Stimulated activated CD8-positive, alpha-beta memory T cell treated with anti-CD3 and anti-CD28 coated beads, Interleukin-15, amount 100 ng/mL, for 1 hour (primary cell): ENCODE measurements at places on chromosomes 12 and 14.

DNA sequence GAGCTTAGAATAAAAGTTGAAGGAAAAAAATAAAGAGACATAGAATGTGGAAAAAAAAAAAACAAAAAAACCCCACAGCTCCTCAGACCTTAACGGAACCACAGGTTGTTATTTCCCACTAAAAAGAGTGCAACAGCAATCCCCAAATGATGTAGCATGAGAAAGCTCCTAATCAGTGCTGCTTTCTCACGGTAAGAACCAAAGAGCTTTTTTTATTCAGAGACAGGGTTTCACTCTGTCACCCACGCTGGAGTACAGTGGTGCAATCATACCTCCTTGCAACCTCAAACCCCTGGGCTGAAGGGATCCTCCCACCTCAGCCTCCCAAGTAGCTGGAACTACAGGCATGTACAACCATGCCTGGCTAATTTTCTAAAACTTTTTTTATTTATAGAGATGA, 13.3 kb downstream of the NDUFA12 start:
- DNase-seq, result no peak

DNA sequence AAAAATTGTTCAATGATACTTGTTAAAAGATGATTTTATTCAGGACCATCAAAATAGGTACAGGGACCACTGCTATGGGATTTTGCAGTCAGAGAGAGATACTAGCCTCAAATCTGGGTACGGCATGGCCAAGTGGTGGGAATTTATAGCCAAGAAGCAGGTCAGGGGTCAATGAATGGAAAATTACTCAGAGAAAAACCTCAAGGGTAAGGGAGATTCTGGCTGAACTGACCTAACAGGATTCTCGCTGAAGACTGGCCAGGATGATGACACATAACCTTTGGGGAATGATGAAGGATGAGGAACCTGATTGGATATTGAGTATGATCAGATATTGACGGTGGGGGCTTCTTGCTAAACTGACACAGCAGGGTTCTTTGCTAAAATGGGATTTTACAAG, 32.7 kb downstream of the DEPDC4 start:
- no peak for DNase-seq

DNA sequence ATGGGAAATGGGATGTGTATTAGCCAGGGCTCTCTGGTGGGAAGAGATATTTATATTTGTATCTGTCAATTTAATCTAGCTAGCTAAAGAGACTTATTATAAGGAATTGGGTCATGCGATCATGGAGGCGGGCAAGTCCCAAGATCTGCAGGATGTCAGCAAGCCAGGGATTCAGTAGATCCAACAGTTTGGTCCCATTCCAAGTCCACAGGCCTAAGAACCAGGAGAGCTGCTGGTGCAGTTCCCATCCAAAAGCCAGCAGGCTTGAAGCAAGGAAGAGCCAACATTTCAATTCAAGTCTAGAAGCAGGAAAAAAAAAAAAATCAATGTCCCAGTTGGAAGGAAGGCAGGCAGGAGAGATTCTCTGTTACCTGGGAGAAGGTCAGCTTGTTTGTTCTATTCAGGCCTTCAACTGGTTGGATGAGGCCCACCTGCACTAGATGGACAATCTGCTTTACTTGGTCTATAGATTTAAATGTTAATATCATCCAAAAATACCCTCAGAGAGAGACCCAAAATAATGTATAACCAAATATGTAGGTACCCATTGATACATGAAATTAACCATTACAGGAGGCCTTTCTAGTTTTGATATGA, 60.7 kb upstream of the BCAT1 start:
- DNase-seq, result no peak

GRCh38 chr12:68479261-68479895, 131.3 kb upstream of the RAP1B start:
- no peak for DNase-seq

- no peak for DNase-seq
Observed at GRCh38 chr14:67440513-67440912, 28.5 kb upstream of the PLEK2 start.

DNA sequence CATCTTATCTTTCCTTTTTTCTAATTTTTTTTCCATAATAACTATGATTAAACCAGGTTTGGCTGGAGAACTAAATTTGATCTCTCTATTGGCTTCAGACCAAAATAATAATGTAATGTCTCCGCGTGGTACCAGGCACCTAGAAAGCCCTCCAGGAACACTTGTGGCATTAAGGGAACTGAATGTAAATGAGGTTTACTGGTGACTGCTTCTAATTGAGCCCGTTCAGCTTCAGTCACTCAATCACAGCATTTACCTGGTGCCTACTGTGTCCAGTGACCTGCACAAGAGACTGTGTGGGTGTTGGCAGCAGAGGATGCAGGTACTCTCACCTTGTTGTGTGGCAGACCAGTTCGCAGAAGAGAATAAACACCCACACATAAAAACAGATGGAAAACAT, 302.5 kb downstream of the DPF3 start:
- DNase-seq, result no peak

GRCh38 chr14:36647417-36647823, 14.2 kb upstream of the PAX9 start:
- DNase-seq, result no peak

DNA sequence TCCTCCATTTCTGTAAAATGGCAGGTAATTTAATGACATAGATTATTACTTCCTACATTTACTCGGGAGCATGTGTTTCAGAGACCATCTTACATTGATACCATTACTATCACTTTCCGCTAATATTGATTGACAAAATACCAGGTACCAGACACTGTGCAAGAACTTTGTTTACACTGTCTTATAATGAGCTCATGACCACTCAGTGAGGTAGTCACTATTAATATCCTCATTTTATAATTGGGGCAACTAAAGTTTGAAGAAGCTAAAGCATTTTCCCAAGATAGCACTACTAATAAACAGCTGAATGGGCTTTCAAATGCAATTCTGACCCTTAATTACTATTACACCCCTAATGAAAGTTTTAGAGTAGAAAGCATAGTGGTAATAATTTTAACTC, 734.8 kb downstream of the DIO2 start:
- DNase-seq, result no peak

- DNase-seq, result no peak
Observed at GRCh38 chr14:84592770-84593169, 937.2 kb upstream of the FLRT2 start.

DNA sequence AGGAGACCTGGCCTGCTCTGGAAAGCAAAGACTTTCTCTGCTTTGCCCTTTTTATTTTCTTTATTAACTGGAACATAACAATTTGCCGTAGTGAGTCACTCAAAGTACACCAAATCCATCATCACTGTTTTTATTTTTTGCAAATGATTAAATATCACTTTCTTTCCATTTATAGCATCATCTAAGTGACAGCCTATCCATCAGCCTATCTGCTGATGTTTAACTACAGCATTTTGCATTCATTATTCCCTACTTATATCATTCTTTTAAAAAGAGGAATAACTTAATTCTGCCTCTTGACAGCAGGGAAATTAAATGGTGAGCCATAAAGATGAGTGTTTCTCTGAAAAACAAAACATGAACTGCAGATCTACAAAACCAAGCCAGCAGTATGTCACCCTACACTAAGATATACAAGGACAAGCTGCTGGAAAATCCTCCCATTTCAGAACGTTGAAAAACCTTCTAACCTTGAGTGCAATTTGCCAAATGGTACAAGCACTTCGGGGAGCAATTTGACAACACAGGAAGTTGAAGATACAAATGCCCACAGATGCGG, 821.3 kb upstream of the TMEM132C start:
- DNase-seq, result no peak

GRCh38 chr12:95073698-95074520, 491 bp upstream of the NR2C1 start:
- DNase-seq, result no peak

GRCh38 chr12:113174461-113175384, 10.6 kb downstream of the DDX54 start:
- DNase-seq, result peak; percentile 72

DNA sequence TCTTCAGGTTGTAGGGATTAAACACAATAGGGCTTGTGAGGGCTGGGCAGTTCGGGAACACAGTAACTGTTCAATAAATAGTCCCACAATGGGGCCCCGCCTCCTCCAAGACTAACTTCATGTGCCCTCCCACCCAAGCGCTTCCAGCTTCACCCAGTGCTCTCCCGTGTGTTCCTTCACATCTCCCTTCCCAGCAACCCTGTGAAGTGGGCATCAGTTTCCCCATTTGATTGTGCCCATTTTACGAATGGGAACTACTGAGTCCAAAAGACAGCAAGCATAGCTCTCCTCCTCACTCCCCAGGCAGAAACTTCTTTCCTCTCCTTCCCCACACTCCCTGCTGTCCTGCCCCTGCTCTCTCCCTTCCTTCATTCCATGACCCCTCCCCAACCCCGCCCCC, 6.2 kb upstream of the TRPV4 start:
- DNase-seq, result no peak

- no peak for DNase-seq
Observed at GRCh38 chr12:131101006-131101405, 147.3 kb downstream of the ADGRD1 start.

- DNase-seq, result no peak
Observed at GRCh38 chr12:100954118-100954517, 159.5 kb downstream of the ANO4 start.

GRCh38 chr14:72049462-72049861, 117.2 kb downstream of the RGS6 start:
- no peak for DNase-seq

DNA sequence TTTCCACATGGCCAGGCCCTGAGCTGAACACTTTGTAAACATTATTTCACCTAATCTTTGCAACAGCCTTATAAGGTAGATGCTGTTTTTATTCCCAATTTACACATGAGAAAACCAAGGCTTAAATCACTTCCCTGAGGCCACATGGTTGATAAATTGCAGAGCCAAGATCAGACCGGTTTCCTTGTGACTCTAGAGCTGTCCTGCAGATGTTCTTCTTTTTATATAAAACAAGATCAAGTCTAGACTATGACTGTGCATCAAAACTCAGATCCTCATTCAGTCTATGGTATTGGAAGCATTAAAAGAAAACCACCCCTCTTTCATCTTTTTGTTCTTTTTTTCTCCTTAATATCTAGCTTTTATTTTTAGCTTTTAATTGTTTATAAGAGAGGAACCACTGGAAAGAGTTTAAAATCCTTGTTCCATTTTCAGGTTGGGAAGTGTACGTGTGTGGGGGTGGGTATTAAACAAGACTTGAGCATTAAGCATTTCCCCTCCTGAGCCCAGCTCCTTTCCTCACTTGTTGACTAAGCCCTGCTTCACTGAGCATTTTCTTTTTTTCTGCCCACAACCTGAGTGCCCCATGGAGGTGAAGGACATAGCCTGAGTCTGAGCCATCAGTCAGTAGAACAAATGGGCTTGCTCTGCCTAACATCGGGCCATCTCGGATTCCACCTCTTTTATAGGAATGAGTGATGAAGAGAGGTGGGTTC, 45.4 kb downstream of the GPATCH2L start:
- no peak for DNase-seq

DNA sequence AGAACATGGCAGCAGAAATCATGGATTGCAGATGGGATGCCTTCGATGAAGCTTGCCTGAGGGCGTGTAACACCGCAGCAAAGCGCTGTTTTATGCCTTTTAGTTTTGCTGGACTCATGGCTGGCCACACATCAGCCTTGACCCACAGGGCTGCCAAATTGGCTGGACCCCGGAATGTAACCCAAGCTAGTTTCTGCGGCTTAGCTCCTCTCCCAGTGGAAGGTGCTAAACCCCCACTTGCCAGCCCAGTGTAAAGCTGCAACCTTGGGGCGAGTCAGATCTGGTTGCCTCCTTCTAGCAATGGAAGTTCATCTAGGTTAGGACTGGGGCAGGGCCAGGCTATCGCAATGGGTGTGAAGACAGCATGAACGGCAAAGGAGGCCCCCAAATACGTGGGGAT, 38.3 kb downstream of the MEG3 start:
- no peak for DNase-seq

GRCh38 chr12:71400481-71400880, 39.1 kb upstream of the LGR5 start:
- DNase-seq, result no peak

DNA sequence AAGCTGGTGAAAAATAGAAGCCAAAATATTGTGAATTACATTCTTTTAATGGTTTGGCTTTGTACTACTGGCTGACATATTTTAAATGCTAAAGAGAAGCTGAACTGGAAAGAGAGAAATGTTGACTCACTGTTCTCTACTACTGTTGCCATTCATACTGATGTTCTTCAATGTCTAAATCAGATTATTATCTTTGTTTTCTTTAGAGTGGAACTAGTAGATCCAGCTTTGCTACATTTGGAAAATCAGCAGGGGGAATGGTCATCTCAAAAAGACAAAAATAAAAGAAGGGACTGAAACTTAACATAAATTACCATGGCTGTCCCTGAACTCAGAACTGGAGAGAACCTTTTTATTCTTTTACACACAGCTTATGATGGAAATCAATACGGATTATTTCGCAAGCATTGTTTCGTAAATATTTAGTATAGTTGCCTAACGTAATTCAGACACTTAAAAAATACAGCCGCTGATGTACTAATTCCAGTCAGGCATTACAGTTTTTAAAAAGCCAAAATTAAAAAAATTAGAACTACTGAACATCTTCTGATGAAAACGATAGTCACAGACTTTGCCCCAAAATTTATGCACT, 76.3 kb upstream of the OTX2 start:
- no peak for DNase-seq

DNA sequence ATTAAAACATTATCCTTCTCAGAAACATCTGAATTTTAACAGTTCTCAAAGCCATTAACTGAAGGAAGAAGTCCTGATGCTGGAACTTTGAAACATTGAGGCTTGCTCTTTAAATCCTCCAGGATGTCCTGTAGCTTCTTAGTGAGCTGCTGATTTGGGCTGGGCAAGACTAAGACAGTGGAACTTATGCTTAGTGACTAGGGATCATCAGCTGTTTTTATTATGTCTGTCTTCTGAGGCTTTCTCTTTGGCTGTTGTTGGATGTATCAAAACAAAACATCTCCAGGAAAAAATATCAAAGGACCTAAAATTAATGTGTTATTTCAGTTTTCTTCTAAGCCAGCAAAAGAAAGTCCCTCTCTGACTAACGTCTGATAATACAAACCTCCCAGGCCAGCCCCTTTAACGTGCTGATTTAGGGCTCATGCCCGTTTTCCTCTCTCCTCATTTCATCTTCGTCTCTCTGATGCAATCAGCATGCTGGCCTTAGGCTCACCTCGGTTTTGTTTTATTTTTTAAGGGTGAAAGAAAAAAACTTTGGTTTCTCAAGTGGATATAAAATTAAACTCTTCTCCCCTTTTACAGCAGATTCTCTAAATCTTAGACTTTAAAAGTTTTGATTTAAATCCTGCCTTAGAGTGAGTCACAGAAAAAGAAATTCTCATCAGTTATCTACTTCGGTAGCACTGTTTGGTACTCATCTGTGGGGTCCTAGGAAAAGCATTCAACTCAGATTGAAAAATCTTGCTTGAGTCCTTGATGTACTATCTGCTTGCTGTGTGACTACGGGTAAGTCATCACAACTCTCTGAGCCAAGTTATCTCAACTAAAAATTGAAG, 106.2 kb upstream of the CCDC91 start:
- DNase-seq, result no peak
